ENCODE measurements at places on chromosomes 7 and 10.

- DNase-seq: no peak
These were observed 54.1 kb downstream of the SRI start for GRCh38 chr7:88165697-88166096.

DNA sequence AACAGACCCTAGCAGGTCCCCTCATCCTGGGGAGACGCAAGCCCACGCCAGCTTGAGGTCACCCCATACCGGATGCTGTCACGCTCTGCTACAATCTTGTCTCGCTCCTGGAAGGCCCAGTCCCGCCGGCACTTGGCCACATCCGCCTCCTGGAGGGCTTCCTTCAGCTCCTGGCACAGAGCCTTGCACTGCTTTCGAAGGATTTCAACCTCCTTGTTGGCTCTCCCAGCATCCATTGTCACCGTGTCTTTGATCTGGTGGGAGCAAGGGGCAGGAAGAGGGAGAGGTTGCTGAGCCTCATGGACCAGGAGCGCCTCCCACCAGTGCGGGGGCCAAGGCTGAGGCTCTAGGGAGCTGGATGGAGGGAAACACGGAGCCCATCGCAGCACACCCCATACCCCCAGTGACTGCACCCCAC lies 90.9 kb downstream of the DLG5 start:
- DNase-seq: no peak

DNA sequence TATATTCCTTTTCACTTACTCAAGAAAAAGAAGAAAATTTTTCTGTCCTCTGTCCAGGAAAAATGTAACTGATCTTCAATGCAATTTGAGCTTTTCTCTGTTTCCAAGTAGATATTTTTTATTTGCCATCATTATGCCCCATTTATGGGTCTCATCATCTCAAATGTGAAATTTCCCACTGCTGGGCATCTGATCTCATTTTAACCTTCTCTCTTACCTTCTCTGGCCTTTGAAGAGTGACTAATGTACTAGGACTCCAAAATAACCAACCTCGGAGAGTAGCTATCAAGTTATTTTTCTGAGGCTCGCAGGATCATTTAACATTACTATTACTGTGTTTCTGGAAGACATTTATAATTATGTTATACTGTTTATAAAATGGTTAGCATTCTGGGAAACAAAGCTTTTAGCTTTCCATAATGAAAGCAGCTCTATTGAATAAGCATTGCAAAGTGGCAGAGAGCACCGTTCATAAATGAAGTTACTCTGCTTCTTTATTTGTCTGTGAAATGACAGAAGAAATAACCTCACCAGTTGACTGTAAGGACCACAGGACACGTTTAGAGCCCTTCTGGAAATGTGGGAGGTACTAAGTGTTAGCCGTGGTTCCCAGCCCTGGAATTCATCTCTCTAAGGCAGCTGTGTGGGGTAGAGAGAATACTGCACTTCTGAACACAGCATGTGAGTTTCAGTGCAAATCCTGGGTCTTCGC lies 33.3 kb upstream of the NMT2 start:
- DNase-seq: no peak

GRCh38 chr7:90458104-90458503 lies 11.3 kb upstream of the PTTG1IP2 start:
- DNase-seq: no peak

- DNase-seq: no peak
These were observed 539.5 kb upstream of the FZD8 start for GRCh38 chr10:36181426-36182178.

DNA sequence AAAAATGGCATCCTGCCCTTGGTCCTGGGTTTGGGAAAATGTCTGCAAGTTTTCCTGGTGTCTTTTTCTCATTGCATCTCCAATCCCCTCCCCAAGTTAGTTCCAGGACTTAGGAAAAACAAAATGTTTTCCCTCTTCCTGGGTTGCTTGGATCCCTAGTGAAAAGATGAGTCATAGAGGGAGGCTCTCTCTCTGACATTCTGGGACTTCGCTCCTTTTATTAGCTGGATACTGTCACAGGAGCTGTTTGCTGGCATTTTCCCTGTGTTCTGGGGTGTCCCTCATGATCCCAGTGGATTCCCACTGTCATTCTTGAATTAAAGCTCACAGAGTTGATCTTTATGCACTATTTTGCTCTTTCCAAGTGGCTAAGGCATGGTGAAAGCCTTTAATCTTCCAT lies 316.4 kb upstream of the MBL2 start:
- no peak for DNase-seq

GRCh38 chr10:112951359-112952281 lies 1.6 kb downstream of the TCF7L2 start:
- DNase-seq: no peak

- DNase-seq: no peak
These were observed 11.9 kb upstream of the DMTF1 start for GRCh38 chr7:87140271-87140748.

Data from stimulated activated CD8-positive, alpha-beta memory T cell treated with anti-CD3 and anti-CD28 coated beads, Interleukin-15, amount 100 ng/mL, for 4 hours (primary cell).